CD8-positive, alpha-beta memory T cell (primary cell): ENCODE measurements at places on chromosomes 3 and 15.

- DNase-seq = no peak
Measured at GRCh38 chr3:10743366-10744097, 72.5 kb upstream of the SLC6A11 start.

DNA sequence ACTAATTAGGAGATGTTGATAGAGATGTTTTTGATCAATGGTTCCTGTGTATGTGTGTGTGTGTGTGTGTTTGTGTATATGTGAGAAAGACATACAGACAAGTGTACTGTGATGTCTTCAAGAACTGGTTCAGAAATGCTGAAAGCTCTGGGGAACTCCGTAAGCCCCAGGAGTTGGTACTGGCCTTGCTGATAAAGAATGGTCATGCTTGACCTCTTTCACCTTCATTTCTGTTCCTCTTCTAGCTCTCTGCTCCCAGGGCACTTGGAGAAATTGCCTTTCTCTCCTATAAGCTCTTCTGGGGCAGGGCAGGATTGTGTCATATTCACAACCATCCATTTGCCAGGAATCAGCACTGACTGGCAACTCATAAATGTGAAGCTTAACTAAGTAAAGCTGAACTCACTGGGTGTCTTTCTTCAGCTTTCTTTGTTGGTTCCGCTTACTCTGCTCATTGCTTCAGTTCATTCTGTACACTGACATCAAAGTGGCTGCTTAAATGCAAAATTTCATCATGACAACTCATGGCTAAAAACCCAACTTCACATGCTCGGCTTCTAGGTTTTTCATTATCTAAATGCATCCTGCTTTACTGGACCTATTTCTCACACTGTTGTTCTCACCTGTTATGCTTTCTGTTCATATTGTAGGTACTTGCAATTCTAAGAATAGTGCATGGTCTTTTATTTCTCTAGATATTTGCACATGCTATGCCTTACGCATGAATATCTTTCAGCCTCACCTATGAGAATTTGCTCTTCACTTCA is 162.1 kb upstream of the LYSMD4 start:
- DNase-seq = no peak

DNA sequence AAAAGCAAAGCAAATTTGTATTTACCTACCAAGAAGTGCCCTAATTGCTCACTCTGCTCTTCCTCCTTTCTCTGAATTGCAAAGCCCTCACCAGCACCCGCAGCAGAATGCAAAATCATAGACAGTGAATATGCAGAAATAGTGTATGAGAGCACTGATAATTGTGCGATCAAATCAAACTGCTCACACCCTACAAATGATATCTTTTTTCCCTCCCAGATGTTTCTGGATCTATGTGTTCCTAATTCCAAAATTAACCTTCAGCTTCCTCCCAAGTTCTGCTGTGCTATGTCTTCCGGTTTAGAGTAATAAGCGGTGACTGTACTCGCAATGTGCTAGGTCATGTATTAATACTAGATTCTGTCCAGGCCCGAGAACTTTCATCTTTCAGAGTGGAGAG is 3.4 kb downstream of the GHSR start:
- no peak for DNase-seq

DNA sequence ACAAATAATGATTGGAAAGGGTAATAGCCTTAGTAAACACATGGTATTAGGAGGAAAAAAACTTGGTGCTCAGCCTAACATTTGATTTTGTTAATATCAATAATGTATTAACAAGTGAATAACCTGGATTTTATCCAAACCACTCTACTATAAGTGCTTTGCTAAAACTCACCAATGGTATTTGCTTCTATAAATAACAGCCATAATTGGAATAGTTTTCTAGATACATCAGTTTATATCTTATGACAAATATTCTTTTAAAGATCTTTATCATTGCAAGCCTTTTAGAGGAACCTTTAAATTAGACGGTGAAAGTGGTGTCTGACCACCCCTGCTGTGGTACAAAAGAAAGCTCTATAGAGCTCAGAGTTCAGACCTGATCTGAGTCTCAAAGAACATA is 123.9 kb downstream of the SHOX2 start:
- no peak for DNase-seq

GRCh38 chr15:64213646-64214045 is 50.8 kb upstream of the PPIB start:
- DNase-seq = no peak

DNA sequence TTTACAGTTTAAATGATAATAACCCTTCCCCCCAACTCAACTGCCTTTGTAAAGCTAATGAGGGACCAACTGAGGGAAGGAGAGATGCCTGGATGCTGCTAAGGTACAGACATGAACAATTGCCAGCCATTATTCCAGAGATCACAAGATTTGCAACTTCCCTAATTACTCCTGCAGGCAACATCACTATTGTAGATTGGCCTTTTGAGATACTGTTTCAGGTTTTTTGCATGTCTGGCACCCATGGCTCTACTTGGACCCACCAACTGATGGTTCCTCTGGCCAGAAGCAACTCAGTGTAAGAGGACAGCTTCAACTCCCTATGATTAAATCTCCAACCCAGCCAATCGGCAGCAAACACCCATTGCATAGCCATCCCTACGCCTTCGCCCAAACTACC is 478.7 kb downstream of the FHIT start:
- DNase-seq = no peak

- no peak for DNase-seq
Measured at GRCh38 chr15:66936861-66937582, 128.4 kb upstream of the SMAD3 start.

DNA sequence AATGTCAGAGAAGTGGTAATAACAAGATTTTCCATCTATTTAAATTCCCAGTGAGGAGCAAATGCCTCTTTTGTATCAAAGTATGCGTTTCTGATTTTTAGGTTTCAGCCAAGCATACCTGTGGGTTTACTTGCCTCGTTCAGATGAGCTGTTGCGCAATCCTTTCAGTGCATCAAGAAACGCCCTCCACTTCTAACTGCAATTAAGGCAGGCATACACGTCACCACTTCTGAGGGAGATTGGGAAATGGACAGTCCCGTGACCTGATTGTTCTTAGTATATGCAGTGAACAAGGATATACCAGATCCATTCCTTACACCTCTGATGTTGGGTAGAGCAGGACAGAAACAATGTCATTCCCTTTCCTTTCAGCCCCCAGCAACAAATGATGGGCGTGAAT is 219.0 kb downstream of the ITPR1 start:
- DNase-seq = no peak

DNA sequence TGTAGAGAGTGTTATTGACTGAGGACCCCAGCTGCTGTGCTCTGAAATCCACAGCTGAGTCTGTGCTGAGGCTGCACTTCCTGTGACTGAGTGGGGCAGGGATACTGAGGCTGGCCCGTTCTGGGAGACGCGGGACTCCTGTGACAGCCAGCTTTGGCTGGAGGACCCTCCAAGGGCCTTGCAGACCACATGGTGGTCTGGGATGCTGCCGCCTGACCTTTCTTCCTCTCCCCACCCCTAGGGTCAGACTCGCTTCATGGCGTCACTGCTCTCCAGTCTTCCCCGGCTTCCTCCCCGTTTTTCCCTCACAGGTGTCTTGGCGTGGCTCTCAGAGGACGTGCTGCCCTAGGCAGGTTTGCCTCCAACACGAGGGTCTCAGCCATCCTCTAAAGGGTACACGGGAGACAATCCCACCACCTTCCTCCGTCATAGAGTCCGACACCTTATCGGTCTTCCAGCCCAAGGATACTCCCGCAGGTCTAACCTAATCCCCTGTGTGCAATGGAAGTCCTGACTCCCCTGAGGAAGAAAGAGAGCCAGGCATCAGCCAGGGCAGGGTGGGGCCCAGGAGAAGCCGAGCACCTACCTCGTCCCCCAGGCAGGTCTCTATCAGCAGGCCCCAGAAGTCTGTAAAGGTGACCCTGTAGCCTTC is 19.9 kb upstream of the EHD4 start:
- no peak for DNase-seq

GRCh38 chr3:54131890-54132289 is 9.5 kb downstream of the CACNA2D3 start:
- DNase-seq = no peak

DNA sequence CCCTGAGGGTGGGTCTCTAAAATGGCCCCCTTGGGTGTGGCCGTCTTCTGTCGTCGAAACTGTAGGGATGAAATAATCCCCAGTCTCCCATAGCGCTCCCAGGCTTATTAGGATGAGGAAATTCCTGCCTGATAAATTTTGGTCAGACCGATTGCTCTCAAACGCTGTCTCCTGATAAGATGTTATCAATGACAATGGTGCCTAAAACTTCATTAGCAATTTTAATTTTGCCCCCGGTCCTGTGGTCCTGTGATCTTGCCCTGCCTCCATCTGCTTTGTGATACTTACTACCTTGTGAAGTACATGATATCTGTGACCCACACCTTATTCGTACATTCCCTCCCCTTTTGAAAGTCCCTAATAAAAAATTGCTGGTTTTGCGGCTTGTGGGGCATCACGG is 5.1 kb upstream of the RAB7A start:
- DNase-seq = no peak

DNA sequence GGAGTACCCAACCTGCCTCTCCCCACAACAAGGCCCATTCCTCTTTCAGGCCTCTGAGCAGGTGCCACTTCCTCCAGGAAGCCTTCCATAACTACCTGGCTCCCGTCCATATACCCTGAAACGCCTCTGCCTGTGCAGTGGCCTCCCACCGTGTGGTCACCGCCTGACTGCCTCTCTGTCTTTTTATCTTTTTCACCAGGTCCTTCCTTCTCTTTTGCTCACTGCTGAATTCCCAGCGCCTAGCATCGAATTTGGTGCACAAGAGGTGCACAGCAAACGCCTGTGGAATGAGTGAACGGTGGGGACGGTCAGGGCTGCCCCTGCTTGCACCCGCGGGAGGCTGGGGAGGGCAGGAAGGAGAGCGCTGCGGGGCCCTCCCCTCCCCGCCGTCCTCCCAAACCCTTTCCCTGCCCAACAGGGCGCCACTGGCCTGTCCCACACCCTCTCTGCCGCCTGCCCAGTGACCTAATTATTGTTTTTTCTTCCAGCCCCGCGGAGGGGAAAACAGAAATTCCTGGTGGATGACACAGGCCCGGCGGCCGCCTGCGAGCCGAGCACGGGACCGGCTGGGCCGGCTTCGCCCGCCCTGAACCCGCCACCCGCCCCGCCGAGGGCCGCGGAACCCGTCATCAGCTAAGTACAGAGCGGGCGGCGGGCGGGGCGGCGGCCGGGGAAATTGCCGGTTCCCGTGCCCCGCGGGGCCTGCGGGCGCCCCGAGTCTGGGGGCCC is 140.1 kb downstream of the SMAD6 start:
- DNase-seq = no peak

DNA sequence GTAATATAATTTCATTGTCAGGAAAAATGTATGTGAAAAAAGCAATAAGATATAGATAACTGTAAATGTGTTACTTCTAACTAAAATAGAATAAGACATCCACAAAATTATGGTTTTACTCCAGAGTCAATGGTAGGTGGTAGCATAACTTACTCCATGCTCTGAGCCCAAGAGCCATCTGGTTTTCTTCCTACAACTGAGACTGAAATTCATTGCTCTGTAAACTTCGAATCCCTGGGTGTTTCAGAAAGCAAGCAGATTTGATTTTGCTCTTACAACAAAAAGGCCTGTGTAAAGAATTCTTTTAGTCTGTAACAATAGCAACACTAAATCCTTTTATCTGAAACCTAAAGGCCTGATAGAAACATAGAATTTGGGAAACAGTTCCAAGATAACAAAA is 805.9 kb downstream of the AGBL1 start:
- DNase-seq = no peak

GRCh38 chr3:52490939-52491526 is 4.1 kb upstream of the STAB1 start:
- no peak for DNase-seq

DNA sequence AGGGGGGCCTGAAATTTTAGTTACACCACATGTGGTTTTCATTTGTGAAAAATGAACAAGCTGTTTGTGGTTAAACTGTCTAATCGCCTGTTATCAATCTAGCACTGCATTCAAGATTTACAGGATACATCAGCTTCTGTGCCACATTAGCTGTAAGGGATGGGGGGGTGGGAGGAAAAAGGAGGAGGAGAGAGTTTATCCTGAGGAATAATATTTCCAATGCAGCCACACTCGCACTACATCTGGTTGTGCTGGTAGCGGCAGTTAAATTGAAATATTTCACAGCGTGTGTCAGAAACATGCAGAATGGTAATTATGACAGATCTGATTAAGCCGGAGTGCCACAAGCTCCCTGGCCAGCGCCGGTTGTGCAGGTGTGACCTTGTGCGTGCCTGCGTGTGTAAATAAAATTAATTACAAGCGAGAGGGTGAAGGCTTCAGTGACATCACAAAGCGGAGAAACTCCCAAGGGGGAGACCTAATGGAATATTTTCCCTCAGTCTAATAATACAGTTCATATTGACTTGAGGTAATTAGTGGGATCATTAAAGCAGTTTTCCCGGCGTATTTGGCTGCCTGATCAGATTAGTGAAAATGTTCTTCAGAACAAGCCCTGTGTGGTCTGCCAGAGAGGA is 55.5 kb downstream of the SATB1 start:
- DNase-seq = no peak

DNA sequence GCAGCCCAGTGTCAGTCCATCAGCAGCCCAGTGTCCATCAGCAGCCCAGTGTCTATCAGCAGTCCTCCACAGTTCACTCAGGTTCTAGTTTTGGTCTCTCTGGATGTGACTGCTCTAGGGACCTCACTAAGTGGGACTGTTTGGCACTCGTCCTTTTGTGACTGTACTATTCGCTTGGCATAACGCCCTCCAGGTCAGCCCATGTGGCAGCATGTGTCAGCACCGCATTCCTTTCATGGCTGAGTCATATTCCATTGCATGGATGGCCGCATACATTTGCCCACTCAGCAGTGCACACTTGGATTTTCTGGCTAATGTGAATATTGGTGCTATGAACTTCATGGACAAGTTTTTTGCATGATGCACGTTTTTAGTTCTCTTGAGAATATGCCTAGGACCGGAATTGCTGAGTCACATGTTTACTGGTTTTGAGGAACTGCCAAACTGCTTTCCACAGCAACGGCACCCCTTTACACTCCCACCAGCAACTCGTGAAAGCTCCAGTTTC is 16.4 kb downstream of the CHST13 start:
- no peak for DNase-seq

GRCh38 chr3:52205727-52206372 is 7.9 kb downstream of the ALAS1 start:
- DNase-seq = no peak

DNA sequence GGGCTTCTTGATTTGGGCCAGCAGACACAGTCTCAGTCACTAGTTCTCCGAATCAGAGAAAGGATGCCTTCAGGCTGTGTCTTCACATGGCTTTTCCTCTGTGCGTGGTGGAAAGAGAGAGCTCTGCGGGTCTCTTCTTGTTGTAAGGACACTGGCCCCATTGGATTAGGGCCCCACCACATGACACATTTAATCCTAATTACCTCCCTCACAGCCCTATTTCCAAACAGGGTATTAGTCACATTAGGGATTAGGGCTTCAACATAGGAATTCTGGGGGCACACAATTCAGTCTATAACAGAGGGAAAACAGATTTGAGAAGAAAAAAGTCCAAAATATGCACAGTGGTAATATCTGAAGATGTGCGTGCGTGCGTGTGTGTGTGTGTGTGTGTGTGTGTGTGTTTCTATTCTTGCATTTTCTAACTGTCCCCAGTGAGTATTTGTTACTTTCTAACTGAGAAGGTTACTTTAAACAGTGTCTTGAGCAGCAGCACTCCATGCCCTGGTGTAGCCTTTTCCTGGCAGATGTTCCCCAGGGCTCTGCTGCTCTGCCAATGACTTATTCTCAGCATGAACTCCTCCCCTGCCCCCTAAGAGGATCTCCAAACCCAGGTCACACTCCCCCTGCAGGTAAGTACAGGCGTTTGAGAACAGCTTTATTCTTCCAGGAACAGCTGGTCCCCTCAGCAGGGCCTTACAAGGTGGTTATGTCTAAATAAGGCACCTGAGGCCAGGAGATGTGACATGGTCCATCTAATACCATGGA is 72.9 kb downstream of the RPL39L start:
- DNase-seq = peak; percentile 66
